ENCODE measurements at places on chromosomes 7 and 10.

DNA sequence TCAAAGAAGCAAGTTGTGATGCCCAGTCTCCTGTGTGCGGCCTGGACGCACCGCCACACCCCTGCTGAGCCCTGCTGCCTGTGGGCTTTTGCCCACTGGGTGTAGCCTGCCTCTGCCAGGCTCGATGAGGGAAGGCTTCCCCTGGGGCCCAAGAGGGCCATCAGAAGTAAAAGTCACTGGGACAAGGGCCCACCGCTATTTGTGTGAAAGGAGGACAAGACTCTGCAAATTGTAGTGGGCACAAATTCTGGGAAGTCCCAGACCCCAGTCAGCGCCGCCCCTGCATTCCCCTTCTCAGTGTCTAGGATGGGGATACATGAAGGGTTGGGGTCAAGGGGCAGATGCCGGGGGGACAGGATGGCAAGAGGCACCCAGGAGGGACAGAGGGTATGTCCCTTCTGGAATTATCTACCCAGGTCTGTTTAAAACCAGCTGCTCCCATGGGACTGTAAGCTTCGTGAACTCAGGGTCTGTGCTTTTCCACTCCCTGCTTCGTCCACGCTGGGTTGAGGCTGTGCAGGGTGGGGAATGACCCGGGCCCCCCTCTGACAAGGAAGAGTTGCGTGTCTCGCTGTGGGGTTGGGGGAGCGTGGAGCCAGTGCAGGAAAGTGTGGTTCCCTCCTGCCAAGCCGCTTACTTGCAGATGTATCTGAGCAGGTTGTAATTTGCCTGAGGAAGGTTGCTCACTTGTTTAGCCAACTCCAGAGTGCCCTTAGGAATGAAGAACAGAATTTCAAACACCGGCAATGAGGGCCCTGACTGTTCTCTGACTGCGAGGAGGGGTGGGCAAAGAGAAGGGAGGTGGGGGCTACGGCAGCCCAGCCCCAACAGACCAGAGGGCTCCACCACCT, 147.2 kb downstream of the MAPK8 start:
- no peak for DNase-seq

DNA sequence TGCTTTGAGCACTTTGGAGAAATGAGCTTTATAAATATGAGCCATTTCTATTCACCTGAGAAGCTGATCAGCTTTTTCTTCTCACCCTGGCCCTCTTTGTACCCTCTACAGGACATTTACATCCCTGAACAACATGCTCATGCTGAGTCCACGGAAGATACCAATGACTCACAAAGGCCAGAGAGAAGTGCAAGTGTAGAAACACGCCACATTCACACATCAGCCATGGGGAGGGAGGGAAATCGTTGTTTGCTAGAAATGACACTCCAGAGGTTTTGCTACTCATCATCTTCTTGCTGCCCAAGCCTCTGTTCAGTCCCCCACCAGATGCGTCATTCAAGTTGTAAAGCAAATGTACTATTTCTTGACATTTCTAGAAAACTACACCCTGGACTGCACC, 2.8 kb upstream of the UCN3 start:
- no peak for DNase-seq

DNA sequence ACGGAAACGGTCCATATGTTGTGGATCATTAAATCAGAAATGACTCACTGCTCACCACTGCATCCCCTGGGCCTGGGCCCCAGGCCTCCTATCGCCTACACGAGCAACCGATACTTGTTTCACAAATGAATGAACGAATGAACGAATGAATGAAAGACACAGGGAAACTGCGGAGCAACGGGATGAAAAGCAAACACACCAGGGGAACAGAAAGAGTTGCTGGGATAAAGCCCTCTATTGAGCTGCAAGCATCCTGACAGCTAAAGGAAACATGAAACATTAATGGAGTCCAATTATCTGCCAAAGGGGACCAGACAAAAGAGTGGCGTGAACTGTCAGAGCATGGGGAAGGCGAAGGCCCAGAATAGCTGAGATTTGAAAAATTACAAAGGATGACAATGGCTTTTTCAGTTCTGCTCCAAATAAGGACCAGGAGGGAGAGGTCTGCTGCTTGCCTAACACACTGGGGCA, 92.1 kb downstream of the GRB10 start:
- no peak for DNase-seq

GRCh38 chr10:62185919-62186692, 82.5 kb downstream of the RTKN2 start:
- no peak for DNase-seq
